PC-3 (cell line): ENCODE measurements at places on chromosomes 2 and 18. TPM values are rescaled to one million over a fixed set of nuclear protein-coding genes. Genes with fewer than 3 reads are reported as not detected.

GRCh38 chr2:95333888-95334338 lies 36.8 kb downstream of the KCNIP3 start:
- DNase-seq, result peak; percentile 99

Gene TRAF3IP1
- 8.2 and 12.0 TPM in 2 replicates for total RNA-seq

DNA sequence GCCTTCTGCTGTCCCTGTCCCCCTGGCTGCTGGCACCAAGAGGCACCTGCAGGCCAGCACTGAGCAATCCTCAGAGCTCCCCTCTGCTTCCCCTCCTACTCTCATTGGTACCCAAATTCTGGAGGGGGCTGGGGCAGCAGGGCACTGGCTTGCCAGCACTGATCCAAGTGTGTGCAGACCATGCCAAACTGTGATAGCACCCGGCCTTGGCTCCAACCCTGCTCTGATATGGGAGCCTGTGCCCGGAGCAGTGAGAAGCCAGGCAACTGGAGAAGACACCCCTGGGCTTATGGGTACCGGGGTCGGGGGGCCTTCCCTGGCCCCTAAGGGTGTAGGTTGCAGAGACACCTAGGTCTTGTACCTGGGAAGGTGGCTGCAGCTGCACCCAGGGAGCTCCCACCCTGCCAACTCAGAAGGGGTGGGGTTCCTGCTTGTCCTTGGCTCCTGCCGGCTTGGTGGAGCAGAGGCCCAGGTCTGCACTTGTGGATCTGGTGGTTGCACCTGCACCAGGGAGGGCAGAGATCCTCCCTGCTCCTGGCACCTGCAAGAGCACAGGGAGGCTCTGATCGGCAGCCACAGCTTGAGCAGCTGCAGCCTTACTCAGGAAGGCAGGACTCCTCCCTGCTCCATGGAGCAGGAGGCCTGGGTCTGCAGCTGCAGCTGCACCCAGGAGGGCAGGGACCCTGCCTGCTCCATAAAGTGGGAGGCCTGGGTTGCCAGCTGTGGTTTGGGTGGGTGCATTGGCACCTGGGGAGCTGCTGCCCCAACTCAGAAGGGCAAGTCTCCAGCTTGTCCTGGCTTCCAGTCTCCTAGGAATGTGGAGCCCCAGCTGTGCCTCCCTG lies 96.3 kb downstream of the BCL2L11 start:
- DNase-seq, result no peak

DNA sequence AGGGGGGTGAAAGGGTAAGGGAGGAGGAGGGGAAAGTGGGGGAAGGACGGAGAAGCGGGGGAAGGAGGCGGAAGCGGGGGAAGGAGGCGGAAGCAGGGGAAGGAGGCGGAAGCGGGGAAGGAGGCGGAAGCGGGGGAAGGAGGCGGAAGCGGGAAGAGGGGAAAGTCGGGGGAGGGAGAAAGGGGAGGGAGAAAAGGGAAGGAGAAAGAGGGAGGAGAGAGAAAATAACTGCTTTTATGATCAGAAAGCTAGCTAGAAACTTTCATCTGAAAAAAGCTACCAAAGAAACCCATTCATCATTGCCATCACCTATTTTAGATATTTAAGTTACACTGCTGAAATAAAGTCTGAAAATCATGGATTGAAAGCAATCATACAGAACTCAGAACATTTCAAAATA lies 72.5 kb downstream of the USP34 start:
- no peak for DNase-seq

Gene HEATR5B
- total RNA-seq, result 10.0 and 13.0 TPM in 2 replicates

Gene BOK
- 30.2 and 39.3 TPM in 2 replicates for total RNA-seq

Gene NT5DC4
- 0.04 TPM in 1 of 2 replicates, not detected in the other for total RNA-seq

GRCh38 chr2:153165021-153165420 lies 313.5 kb downstream of the RPRM start:
- no peak for DNase-seq

Gene C1GALT1C1L
- not detected in 2 replicates for total RNA-seq

Gene PTPRM
- 45.6 and 61.3 TPM in 2 replicates for total RNA-seq

GRCh38 chr2:3045318-3045921 lies 332.2 kb downstream of the EIPR1 start:
- no peak for DNase-seq

Gene COL6A3
- total RNA-seq, result 45.0 and 53.4 TPM in 2 replicates

DNA sequence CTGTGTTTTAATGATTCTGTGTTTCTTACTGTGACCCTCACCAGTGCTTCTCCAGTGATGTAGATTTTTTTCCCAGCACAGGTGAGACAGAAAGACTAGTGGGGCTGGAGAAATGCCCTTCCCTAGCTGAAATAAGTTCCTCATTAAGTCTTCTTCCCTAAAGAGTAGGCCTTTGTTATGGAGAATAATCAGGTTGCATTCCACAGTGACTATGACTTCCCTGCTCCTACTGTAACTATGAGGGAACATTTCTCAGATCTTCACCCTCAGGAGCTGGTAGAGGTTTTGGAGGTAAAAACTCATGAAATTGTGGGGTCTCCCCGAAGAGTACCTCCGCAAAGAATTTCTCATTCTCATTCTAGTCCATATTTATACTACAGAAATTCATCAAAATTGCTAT lies 286.2 kb downstream of the GRB14 start:
- DNase-seq, result no peak

- DNase-seq, result no peak
These were observed 948.2 kb downstream of the TSN start for GRCh38 chr2:122703676-122704075.

GRCh38 chr2:2773692-2774091 lies 442.6 kb upstream of the MYT1L start:
- DNase-seq, result no peak

GRCh38 chr2:3635171-3635974 lies 22.6 kb upstream of the ALLC start:
- no peak for DNase-seq

Gene CPLX4
- not detected in 2 replicates for total RNA-seq

DNA sequence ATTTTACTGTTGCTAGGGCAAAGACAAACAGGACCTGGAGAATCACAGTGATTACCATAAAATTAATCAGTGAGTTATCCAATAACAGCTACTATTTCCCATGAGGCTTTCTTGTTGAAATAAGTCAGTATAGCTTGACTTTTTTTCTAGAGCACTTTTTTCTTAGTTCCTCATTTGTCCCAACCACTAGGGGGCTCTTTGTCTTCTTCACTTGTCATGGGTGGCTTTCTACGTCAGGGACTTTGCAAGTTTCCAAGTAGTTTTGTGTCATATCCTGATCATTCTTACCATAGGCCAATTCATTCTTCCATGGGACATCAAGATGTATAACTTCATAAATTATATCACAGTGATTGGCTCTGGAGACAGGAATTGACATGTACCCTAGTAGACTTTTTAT lies 1019.6 kb upstream of the PIK3C3 start:
- peak; percentile 32 for DNase-seq

GRCh38 chr2:144894612-144895599 lies 375.0 kb upstream of the ZEB2 start:
- DNase-seq, result no peak

DNA sequence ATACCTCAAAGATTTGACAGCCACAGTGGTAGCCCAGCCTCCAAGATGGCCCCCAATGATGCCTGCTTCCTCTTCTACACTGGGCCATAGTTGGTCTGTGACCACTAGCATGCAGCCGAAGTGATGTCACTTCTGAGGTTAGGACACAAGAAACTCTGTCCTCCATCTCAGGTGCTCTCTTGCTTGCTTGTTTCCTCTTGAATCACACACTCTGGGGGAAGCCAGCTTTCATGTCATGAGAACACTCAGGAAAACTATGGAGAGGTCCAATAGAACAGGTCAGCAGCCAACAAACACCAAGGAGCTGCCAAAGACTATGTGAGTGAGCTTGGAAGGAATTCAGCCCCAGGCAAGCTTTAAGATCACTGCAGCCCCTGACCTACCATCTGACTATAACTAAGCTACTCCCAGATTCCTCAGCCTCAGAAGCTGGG lies 3.3 kb upstream of the ADAM17 start:
- DNase-seq, result peak; percentile 95

Gene GLI2
- 4.0 and 30.3 TPM in 2 replicates for total RNA-seq

DNA sequence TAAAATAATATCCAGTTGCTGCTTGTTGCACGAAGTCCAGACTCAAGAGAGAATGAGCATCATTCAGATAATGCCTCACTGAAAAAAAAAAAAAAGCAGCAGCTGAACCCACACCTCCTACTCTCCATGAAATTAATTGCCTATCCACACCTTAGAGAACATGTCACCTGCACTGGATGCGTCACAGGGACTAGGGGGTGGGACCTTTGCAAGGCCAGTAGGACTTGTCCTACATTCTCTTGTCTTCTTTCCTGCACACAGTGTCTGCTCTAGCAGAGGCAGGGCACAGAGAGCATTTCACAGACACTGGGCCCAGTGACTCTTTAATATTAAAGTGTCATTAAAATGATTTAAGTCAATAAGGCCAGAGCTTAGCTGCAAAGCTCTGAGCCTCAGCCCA lies at the start of gene ABCA12:
Gene ABCA12 (minus strand): TSS at position 148 of the 400 bp plus-strand sequence. CDS start 418 bp downstream, outside the sequence.
- no peak for DNase-seq

DNA sequence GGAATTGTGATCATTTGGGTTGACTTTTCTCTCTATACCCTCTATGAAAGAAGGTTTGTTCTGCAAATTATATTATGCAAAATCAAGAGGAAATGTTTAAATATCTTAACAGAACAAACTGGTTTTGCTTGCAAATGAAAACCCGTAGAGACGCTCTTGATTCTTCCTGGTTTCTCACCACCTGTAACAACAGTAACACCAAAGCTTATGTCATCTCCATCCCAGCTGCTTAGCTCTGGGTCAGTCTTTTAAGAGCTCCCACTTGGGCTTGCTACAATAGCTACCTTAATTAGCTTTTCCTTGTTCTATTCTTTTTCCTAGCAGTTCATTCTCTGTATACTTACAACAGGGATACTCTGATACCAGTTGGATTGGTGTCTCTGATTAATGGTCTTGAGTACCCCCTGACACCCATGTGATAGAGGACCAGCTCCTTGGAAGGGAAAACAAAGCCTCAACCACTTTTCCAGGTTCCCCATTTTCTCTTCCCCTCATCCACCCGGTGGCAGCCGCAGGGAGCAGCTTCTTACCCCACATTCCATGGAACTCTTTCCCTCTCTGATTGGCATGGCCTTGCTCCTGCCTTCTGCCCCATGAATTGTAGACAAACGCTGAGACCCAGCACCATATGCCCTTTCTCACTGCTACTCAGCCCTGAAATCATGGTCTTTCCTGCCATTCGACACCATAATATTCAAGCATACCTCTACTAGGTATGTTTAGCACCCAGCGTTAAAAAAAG lies 27.7 kb downstream of the TMEM182 start:
- DNase-seq, result no peak

DNA sequence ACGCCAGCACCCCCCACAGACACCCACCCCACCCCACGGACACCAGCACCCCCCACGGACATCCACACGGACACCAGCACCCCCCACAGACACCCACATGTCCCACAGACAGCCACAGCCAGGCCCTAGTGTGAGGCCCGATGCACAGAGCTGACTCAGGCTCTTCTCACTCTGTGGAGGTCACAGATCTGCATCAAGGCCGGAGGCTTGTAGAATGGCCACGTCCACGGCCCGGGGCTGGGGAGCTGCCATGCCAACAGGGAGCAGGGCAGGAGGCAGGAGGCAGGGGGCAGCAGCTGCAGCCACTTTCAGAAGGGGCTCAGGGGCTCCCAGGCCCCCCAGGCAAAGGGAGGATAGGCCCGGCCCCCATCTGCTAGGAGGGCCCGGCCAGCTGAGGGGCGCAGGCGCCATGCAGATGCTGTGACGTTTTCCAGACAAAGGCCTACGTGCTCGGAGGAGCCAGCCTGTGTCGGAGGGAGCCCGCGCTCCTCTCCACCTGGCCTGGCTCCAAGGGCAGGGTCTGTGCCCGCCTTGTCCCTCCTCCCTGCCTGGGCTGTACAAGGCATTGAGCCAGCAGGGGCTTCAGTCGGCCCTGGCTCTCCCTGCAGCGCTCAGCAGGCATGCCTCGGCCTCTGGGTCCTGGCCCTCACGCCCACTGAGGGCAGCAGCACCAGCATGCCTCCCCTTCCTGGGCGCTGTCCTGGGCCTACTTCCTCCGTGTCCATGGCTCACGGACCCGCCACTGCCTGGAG lies 249.0 kb downstream of the TWIST2 start:
- DNase-seq, result no peak

DNA sequence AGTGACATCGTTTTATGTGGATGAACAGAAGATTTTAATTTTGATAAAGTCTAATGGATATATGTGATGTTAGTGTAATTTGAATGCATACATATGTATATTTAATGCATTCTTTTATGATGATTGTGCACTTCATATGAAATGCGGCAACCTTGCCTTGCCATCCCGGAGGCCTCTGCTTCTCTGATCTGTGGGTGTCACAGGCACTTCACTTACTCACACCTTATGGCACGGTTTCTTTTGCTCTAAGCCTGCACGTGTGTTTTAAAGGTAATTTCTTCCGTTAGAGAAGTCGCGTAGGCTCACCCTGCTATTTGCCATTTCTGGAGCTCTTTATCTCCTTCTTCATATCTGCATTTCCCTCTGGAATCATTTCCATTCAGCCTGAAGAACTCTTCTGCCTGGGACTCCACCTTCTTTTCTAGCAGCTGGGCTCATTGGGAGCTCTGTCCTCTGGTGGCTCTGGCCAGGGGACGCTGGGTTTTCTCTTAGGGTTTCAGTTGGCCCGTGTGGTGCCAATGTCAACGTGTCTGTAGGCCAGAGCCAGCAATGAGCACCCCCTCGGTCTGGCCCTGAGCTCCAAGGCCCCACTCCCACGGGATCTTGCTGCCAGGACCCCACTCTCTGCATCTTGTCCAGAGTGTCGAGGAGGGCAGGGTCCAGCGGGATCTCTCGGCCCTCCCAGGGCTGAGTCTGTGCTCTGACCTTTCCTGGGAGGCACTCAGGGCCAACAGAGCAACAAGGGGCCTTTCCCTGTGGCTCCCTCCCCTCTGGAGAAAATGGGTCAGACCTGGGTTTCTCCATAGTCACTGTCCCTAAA lies 97.3 kb downstream of the RTP5 start:
- DNase-seq, result no peak

DNA sequence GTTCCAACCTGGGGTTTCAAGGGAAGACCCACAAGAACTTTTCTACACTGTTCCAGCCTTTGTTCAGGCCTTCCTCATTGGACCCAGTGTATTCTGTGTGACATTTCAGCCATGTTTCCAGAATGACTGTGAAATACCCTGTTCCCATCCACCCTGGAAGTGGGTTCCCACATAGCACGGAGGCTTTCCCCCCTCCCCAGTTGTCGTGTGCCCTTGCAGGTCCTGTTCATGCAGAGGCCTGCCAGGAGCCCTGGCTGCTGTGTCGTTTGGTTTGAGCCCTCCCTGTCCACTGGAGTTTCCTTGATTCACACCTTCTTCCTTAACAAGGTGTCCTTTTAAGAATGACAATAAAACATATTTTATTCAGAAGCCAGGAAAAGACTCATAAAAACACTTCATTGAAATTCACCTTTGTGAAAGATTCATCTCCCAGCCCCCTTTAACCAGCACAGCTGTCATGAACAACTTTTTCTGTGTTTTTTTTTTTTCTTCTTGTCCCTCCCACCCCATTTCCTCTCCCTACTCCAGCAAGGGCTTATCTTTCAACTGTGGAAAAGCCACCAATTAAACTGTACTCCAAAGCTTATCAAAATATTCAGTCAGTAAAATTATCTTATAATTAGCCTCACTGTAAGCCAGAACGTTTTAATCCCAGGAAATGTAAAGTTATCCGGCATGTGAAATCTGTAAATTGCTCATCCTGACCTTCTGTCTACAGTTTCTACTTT lies 106.4 kb downstream of the ACOXL start:
- DNase-seq, result no peak

- DNase-seq, result peak; percentile 94
These were observed 30.1 kb upstream of the EPC2 start for GRCh38 chr2:148614322-148615049.
